ENCODE measurements at places on chromosomes 5 and 9.

DNA sequence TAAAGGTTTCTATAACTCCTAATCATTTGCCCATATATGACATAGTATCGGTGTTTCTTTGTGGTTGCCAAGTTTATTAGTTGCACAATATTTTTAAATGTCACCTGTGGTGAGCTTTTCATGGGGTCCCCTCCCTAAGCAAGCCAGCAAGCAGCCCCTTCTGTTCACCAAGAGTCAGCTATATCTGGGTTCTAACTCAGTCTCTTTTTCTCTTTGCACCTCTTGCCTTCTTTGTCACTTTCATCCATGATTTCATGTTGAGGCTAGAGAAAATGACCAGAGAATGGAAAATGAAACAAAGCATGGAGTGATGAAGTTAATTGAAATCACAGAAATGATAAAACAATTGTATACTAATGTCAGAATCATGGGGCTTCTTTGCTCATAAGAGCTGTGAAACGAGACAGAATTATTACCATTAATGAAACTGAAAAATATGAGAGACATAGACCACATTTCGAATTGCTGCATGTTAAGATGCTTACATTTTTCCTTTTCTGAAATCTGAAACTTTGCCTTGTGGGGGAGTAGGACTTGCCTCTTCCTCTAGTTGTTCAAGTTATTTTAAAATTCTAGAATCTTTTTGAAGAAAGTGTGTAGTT lies 75.7 kb downstream of the CAMK4 start:
- DNase-seq, result no peak

- DNase-seq, result no peak
Measured at GRCh38 chr9:33148367-33149014, 18.6 kb downstream of the B4GALT1 start.

DNA sequence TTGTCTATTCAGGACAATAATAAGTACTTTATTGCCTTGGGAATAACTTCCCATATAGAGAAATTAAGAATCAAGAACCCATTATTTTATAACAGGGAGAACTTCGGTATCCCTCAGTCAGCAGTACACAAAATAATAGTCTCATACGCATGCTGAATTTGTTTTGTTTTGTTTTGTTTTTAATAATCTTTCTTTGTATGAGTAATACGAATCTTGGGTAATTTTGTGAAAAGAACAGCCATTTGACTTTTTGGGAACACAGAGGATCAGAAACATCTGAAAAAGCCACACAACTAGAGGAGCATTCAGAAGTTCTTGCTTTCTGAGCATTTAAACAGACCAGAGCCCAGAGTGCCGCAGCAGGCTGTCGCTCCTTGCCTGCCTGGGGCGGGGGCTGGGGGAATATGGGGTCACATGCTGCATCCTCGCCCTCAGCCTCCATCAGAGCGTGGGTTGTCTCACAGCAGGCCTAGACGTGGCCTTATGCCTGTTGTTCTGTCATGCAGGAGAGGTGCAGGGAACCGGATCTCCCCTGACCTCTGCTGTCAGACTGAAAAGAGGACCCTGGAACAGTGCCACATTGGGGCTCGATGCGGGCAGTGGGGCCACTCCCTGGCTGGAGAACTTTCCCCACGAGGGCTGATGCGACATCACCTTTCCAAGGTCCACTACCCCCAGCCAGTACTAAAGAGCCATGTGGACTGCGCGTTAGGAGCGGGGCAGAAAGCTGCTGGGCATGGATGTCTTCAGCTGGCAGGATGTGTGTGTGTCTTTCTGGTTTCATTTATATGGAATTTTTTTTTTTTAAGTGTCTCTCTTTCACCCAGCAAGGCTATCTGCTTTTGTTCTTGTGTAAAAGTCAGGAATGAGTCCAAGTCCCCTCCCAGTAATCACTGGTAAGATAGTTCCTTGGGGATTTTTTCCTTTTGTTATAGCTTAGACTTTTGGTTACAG lies 133.4 kb upstream of the OTULINL start:
- peak; percentile 64 for DNase-seq

DNA sequence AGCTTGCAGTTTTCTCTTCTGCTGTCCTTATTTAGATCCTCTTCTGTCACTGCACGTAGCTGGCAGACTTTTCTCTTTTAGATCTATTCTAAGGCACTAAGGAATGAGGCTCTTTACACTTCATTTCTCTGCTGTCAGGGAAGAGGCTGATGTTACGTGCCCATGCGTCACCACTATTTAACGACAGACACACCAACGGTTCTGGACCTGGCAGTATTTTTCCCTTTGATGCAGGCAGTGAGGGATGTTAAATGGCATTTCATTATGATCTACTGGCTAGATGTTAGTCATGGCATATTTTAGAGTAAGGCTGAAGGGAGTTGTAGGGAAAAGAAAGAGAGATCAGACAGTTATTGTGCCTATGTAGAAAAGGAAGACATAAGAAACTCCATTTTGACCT lies 8.2 kb upstream of the CRHBP start:
- peak; percentile 20 for DNase-seq

GRCh38 chr5:435961-436640 lies 6.9 kb upstream of the EXOC3 start:
- DNase-seq, result no peak

- peak; percentile 54 for DNase-seq
Measured at GRCh38 chr5:85000671-85001070, 616.0 kb upstream of the EDIL3 start.

DNA sequence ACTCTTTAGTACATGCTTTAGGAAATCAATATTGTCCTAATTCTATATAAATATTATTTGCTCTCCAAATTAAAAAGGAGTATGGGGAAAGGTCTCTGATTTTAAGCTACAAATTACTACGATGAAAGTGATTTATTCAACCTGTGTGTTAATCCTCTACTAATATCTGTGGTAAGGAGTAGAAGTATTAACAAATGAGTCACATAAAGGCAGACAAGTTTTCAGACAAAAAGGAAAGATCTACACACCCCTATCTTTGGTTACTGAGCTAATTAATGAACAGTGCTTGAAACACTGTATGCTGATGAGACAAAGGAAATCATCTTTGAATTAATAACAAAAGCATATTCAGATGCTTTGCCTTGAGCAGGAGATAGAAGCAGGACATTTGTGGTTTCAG lies 15.9 kb downstream of the LOX start:
- peak; percentile 44 for DNase-seq

DNA sequence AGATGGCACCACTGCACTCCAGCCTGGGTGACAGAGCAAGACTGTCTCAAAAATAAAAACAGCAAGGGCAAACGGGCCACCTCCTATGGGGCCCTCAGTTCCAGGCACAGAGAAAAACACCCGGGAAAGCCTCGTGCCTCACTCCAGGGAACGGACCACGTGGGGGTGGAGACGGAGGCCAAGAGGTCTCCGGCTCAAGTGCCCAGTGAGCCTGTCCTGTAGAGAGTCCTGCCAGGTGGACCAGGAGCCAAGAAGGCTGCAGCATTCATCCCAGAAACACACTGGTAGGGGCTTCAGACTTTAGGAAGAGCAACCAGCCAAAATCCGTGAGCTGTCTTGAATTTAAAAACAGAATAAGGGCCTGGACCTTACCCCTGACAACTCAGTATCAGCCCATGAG lies 63.8 kb downstream of the C5orf15 start:
- DNase-seq, result no peak

- peak; percentile 89 for DNase-seq
Measured at GRCh38 chr5:42423285-42424165, at the start of gene GHR. TSS of gene GHR (plus strand) at chr5:42423439. CDS start at chr5:42565875, 142,436 bp downstream.

GRCh38 chr9:137027369-137028262 lies at the start of gene ABCA2:
TSS of gene ABCA2 (minus strand) at chr9:137028237. CDS start at chr9:137028140, 97 bp downstream.
- DNase-seq, result no peak
